ENCODE measurements at places on chromosomes 1 and 21. TPM values are rescaled to one million over a fixed set of nuclear protein-coding genes. Genes with fewer than 3 reads are reported as not detected.

- H3K36me3 ChIP-seq: no peaks in the 10 kb centered on the region
- no peak for DNase-seq
- H3K27me3 ChIP-seq: no peaks in the 10 kb centered on the region
- no peak overlapping the region for H3K4me3 ChIP-seq
These were observed 113.9 kb downstream of the CAPN8 start for GRCh38 chr1:223551610-223552009.

GRCh38 chr1:43450251-43450941 lies 3.3 kb downstream of the HYI start:
- no peak overlapping the region for H3K27ac ChIP-seq
- H3K27me3 ChIP-seq: peaks cover 9% of the 10 kb centered on the region
- H3K4me1 ChIP-seq: peaks cover 9% of the 10 kb centered on the region
- peaks cover 52% of the 10 kb centered on the region for H3K36me3 ChIP-seq

DNA sequence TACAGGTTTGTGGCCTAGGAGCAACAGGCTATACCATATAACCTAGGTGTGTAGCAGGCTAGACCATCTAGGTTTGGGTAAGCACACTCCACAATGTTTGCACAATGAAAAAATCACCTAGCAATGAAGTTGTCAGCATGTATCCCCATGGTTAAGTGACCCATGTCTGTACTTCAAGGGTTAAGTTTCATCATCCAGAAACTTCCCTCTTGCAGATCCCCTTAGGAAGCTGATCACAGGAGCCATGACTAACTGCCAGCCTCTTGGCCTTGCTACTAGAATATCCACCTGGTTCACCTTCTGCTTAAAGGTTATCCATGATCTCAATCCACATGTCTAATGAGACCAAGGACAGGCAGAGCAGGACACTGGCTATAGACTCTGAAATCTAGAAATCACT lies 3.5 kb upstream of the UBXN10 start:
- H3K27ac ChIP-seq: no peak overlapping the region
- no peak for DNase-seq
- no peaks in the 10 kb centered on the region for H3K36me3 ChIP-seq
- peaks cover 19% of the 10 kb centered on the region for H3K4me1 ChIP-seq
- no peak overlapping the region for H3K4me3 ChIP-seq

DNA sequence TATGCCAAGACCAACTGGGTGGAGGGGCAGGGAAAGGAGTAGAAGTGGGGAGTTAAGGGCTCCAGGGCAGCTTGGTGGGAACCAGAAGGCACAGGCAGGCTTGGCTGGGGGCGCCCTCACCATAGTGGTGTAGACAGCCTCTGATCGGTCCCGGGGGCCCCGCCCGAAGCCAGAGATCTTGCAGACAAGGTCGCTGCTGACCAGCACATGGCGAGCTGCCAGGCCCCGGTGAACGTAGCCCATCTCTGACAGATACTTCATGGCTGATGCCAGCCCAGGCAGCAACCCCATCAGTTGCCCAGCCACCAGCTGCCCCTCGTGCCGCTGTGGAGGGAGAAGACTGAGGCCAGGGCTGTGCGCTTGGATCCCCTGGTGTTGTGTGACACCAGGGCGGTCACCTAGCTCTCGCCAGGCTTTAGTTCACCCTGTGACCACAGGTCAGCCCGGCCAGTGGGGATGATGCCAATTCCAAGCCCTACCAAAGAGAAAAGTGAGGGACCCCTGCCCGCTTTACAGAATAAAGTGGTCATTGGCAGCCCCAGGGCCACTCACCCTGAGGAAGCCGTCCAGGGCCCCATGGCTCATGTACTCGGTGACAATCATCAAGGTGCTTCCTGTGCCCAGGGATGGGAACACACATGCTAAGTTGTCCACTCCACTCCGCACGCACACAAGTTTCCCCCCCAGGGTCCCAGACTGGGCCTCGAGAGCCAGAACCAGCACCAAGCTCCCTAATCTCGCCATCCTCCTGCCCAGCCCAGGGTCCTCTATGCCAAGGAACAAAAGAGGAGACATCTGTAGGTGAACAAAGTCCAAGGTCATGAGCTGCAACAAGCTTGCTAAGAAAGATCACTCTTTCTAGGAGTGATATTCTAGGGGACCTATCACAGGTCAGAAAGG lies 28.2 kb downstream of the CDCA8 start:
- DNase-seq: no peak
- H3K4me3 ChIP-seq: no peak overlapping the region
- H3K27ac ChIP-seq: no peak overlapping the region
- H3K27me3 ChIP-seq: peaks cover 2% of the 10 kb centered on the region
- H3K4me1 ChIP-seq: no peaks in the 10 kb centered on the region

- peak overlapping the region; percentile 56 for H3K27ac ChIP-seq
- peak overlapping the region; percentile 4 for H3K4me3 ChIP-seq
- no peaks in the 10 kb centered on the region for H3K27me3 ChIP-seq
- peak; percentile 63 for DNase-seq
- peaks cover 47% of the 10 kb centered on the region for H3K4me1 ChIP-seq
- no peaks in the 10 kb centered on the region for H3K36me3 ChIP-seq
These were observed 69.8 kb downstream of the TNR start for GRCh38 chr1:175673371-175674150.

- H3K4me1 ChIP-seq: peaks cover 13% of the 10 kb centered on the region
- no peaks in the 10 kb centered on the region for H3K36me3 ChIP-seq
- peaks cover 35% of the 10 kb centered on the region for H3K27me3 ChIP-seq
These were observed 1.9 kb downstream of the ZBTB8A start for GRCh38 chr1:32541064-32541566.

GRCh38 chr1:212034516-212035122 lies 738 bp downstream of the INTS7 start:
- peaks cover 19% of the 10 kb centered on the region for H3K4me1 ChIP-seq
- H3K27ac ChIP-seq: peak overlapping the region; percentile 75
- no peak for DNase-seq
- H3K27me3 ChIP-seq: no peaks in the 10 kb centered on the region

GRCh38 chr1:170881268-170882265 lies 53.8 kb upstream of the MROH9 start:
- H3K27me3 ChIP-seq: no peaks in the 10 kb centered on the region
- H3K4me3 ChIP-seq: no peak overlapping the region
- no peak overlapping the region for H3K27ac ChIP-seq
- H3K36me3 ChIP-seq: no peaks in the 10 kb centered on the region

DNA sequence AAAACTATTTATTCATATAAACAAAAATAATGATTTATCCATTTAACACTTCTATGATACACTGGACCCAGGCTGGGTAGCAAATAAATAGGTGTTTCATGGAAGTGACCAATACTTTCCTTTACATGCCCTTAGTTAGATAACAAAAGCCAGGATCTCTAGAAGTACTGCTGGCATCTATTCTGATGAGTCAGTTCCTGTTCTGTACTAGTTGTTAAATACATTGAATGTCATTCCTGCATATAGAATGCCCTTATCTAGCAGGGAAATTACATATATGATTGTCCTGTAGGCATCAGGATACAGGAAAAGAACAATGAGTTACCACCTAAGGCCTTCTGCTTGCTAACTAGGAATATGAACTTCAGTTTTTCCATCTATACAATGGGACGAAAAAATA lies 130.8 kb downstream of the HFM1 start:
- H3K27ac ChIP-seq: no peak overlapping the region
- no peaks in the 10 kb centered on the region for H3K36me3 ChIP-seq
- no peaks in the 10 kb centered on the region for H3K27me3 ChIP-seq
- no peak for DNase-seq
- H3K4me3 ChIP-seq: no peak overlapping the region

TMEM269 gene
- 0.21 TPM for polyA plus RNA-seq
